Stimulated activated CD8-positive, alpha-beta memory T cell treated with anti-CD3 and anti-CD28 coated beads, Interleukin-12 subunit alpha, Interleukin-12 subunit beta, amount 100 ng/mL, for 1 hour (primary cell): ENCODE measurements at places on chromosomes 1 and 21.
A peak's percentile ranks its signal among the peaks of the same experiment; 100 is the strongest.

GRCh38 chr1:81543764-81544163 is 257.0 kb upstream of the ADGRL2 start:
- DNase-seq, result no peak

DNA sequence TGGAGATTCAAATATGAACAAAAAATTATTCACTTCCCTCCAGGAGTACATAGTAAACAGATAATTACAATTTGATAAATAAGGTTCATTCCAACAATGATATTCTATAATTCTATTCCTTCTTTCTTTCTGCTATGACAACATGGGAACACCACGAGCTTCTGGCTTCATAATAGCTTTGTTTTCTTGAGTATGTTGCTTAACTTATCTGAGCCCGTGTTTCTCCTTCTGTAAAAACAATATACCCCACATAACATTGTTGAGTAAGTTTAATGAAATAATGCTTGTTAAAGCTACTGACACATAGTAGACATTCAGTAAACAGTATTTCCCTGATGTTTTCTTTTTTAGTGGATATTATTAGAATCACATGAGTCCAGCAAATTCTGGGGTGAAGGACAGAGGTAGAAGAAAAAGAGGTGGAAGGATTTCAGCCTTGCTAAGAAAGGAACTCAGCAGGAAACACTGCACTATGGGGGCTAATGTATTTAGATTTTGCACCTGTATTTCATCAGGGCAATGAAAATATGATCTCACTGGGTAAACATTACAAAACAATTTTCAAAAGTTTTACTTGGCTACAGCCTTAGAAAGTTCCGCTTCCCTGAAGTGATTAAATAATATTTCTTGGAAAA is 430.8 kb upstream of the C1orf87 start:
- no peak for DNase-seq

GRCh38 chr1:10773376-10773775 is 23.1 kb downstream of the CASZ1 start:
- no peak for DNase-seq

DNA sequence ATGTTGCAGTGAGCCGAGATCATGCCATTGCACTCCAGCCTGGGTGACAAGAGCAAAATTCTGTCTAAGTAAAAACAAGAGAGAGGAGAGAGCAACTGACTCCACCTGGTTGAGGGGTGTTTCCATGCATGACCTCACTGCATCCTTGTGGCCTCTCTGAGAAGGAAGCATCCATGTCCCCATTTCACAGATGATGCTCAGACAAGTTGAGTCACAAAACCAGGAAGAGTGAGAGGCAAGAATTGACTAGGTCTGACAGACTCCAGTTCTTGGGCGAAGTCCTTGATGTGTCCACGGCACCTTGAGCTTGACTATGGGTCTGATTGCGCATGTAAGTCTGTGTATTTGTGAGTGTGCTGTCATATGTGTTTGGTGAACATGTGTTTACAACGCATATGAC is 105.8 kb downstream of the LACTBL1 start:
- DNase-seq, result no peak

DNA sequence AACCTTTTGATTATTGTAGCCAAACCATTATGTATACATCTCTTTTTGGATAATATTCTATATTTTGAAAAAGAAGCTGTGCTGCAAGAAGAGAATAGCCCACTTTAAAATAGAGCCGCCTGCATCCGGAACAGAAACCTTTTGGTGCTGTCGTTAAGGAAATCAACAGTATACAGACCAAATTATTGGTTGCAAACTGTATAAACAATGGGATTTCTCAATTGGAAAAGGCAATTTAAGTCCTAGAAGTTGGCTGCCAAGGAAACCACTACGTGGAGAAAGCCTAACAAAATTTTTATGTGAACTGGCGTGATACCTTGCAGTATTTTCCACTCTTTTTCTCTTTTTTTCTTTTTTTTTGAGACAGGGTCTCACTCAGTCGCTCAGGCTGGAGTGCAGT is 25.8 kb downstream of the DESI2 start:
- no peak for DNase-seq

- no peak for DNase-seq
Observed at GRCh38 chr21:28561772-28562171, 430.9 kb downstream of the LTN1 start.

- no peak for DNase-seq
Observed at GRCh38 chr1:4317207-4317606, 337.2 kb upstream of the AJAP1 start.

GRCh38 chr1:181142096-181142958 is 53.8 kb downstream of the IER5 start:
- peak; percentile 81 for DNase-seq

DNA sequence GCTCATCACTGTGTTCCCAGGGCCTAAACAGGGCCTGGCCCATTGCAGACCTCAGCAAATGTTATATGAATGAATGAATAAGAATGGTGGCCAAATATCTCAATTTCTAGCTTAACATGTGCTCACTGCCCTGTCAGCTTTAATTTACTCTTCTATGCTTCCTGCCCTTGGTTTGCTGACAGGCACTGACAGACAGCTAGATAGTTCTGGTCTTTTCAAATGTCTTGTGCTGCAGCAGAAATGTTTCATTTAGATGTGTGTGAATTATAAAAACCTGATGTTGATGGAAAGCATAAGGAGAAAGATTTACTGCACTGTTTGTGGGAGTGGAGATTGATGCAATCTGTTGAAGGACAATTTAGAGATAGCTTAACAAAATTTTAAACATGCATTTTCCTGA is 48.9 kb downstream of the LPAR3 start:
- no peak for DNase-seq

GRCh38 chr1:111619635-111620440 is at the start of gene RAP1A:
Gene RAP1A (plus strand): TSS chr1:111619789. CDS start chr1:111691361, 71,572 bp downstream.
- peak; percentile 87 for DNase-seq
